ENCODE measurements at places on chromosomes 13 and 19.
A peak's percentile ranks its signal among the peaks of the same experiment; 100 is the strongest.

DNA sequence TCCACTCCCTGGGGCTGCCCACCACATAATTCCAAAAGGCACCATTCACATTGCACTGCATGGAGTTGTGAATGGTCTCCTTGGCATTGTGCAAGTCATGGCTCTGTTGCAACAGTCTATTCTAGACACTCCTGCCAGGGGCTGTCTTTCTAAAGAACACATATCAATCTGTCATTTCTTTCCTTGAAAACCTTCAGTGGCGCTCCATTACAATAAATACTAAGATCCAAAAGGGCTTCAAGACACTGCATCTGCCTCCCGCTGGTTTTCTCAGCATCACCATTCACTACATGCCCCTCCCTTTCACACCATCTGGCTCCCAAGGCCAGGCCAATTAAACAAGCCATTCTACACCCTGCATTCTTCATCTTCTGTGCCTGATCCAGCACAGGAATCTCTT is 32.2 kb upstream of the TM9SF2 start:
- DNase-seq, result no peak

DNA sequence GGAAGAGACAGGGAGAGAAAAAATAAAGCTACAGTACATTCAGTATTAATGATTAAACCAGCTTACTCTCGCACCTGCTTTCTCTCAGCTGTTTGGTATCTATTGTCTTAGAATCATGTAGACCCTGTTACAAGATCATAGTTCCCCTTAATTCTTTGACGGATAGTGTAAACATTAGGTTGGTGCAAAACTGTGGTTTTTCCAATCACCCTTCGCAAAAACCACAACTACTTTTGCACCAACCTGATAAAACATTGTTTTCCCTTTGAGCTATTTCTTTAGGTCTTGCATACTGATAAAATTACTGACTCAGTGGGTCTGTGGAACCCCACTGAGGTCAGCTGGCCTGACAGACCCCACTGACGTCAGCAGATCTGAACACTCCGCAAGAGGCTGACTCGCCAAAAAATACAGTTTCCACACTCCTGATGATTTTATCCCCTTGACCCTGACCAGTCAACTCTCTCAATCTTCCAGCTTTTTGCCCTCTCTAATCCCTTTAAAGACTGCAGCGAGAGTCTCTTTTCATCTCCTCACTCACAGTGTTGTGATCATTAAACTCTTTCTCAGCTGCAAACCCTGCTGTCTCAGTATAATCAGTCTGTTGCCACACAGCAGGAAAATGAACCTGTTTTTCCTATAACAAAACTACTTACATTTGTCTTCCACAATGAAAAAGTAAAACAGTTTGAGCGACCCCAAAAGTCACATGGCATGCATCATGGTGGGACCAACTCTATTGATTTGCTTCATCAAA is 123.9 kb downstream of the SLITRK6 start:
- DNase-seq, result no peak

DNA sequence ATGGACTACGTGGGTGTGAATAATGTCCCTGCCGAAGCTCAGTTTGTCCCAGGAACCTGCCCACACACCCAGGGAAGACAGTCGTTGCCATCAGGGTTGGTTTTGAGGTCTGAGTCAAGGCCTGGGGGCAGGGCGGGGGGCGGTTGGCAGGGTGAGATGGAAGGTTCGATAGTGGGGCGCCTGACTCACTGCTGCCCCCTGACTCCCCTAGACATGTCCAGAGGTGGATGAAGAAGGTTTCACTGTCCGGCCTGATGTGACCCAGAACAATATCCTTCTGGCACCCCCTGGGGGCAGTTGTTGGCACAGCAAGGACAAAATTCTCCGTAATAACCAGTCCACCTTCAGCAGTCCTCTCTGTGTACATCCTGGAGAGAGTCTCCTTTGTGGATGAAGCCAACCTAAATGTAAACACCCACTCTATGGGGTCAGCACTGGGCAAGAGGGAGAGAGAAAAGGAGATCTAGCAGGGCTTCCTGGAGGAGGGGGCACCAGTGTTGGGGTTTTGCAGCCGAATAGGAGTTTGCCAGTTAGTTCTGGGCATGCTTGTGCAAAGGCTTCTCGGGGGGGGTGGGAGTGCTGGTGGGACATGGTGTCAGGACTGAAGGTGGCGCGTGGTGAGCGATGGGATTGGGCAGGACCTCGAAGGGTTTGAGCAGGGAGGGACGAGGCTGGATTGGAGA is 19.6 kb upstream of the B3GNT3 start:
- peak; percentile 43 for DNase-seq

GRCh38 chr13:46834657-46835056 is 37.7 kb upstream of the ESD start:
- no peak for DNase-seq

DNA sequence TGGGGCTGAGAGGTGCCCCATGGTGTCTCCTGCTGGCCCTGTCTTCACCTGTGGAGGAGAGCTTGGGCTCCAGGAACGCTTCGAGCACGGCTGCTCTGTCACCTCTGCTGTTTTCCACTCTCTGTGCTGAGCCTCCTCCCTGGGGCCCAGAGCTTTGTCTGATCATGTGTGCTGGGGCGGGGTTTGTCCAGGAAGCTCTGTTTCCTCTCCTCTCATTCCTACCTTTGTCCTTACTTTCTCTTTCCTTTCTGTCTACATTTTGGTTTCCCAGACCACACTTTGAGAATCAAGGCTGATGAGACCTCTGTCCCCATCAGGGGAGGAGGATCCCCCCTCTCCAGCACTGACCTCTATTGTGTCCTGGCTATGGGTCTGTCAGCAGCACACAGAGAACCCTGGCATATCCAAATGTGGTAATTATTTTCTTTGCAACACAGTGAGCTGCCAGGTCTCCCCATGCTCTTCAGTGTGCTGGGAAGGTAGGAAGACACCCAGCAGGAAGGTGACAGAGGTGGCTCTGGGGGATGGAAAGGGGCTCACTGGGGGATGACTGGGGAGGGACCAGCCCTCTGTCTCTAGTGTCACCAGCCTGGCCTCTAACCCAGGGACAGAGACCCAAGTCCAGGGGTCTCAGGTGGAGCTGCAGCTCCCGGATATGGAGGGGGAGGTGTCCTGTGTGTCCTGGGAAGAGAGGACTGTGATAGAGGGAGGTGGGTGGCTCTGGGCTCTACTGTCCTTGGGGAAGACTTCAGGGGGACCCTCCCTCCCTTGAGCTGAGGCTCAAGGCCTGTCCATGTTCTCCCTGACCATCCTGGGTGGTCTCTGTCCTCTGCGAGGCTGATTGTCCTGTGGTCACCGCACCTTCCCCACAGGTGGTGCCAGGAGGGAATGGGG is at the start of gene CEACAM1:
TSS of gene CEACAM1 (minus strand) at position 128 of the 894 bp plus-strand sequence. CDS start at position 21, 107 bp downstream.
- DNase-seq, result no peak

DNA sequence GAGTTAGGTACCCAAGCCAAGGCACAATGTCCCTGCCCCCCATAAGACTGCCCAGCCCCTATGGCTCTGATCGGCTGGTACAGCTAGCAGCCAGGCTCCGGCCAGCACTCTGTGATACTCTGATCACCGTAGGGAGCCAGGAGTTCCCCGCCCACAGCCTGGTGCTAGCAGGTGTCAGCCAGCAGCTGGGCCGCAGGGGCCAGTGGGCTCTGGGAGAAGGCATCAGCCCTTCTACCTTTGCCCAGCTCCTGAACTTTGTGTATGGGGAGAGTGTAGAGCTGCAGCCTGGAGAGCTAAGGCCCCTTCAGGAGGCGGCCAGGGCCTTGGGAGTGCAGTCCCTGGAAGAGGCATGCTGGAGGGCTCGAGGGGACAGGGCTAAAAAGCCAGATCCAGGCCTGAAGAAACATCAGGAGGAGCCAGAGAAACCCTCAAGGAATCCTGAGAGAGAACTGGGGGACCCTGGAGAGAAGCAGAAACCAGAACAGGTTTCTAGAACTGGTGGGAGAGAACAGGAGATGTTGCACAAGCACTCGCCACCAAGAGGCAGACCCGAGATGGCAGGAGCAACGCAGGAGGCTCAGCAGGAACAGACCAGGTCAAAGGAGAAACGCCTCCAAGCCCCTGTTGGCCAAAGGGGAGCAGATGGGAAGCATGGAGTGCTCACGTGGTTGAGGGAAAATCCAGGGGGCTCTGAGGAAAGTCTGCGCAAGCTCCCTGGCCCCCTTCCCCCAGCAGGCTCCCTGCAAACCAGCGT is 3.0 kb upstream of the KMT2B start:
- DNase-seq, result no peak

GRCh38 chr13:73325723-73326558 is 267.1 kb downstream of the KLF5 start:
- DNase-seq, result no peak

DNA sequence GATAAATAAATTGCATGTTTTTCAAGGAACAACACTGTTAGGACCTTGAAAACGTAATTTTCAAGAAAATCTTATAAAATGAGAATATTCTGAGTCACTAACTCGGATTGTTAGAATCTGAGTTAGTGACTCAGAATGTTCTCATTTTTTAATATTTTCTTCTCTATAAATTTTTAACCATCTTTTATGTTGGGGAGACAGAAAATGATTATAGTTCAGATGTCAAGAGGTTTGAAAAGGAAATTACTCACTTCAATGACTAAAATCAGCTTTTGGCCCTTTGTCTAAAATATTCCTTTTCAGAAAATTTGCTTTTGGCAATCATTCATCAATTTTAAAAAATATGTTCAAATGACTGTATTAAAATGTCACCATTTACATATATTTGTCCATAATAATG is 264.2 kb upstream of the EDNRB start:
- no peak for DNase-seq

DNA sequence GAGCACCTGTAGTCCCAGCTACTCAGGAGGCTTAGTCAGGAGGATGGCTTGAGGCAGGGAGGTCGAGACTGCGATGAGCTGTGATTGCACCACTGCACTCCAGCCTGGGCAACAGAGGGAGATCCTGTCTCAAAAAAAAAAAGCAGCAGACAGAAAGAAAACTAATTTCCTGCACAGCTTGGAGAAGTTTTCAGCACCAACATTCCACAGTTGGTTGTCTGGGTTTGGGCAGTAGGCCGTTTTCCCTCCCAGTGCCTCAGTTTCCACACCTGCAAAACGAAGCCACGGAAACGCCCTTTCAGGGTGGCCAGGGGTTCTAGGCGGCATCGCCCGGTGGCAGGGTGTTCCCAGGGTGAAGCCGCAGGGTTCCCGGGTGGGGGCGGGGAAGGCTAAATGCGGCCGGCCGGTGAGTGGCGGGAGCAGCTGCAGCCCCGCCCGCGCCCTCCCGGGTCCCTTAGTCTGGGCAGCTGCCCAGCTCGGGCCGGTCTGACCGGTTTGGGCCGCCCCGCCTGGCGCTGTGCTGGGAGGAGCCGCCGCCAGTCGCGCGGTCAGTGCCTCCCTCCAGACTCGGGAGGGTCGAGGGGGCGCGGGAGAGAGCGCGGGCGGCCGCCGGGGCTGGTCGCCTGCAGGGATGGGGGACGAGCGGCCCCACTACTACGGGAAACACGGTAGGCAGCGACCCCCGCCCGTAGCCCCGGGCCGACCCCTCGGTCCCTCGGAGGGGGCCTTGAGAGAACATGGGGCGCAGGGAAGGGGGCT is at the start of gene SLC44A2:
TSS of gene SLC44A2 (plus strand) at position 551 of the 759 bp plus-strand sequence. CDS start at position 632, 81 bp downstream.
- no peak for DNase-seq

- no peak for DNase-seq
Measured at GRCh38 chr19:17871878-17872250, at the start of gene SLC5A5. Gene SLC5A5, plus strand, starts transcription at chr19:17871945. Its CDS starts 375 bp downstream, at chr19:17872320.

GRCh38 chr19:4870025-4870700 is 2.7 kb upstream of the PLIN3 start:
- no peak for DNase-seq

- no peak for DNase-seq
Measured at GRCh38 chr19:38850976-38851621, 1.3 kb upstream of the HNRNPL start.

DNA sequence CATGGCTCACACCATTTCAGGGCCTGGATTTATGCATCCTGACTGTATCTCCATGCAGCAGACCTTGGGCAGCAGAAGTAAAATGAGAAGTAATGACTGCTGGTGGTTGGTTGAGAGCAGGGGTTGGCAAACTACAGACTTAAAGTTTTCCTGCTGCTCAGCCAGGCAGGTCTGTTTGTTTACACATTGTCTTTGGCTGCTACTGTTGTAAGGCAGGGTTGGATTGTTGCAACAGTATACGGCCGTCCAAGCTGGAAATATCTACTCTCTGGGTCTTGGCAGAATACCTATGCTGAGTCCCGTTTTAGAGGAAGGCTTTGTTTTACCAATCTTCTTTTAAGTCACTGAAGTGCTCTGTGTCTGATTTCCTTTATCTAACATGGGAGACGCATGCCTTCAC is 13.5 kb downstream of the SNRNP70 start:
- no peak for DNase-seq

DNA sequence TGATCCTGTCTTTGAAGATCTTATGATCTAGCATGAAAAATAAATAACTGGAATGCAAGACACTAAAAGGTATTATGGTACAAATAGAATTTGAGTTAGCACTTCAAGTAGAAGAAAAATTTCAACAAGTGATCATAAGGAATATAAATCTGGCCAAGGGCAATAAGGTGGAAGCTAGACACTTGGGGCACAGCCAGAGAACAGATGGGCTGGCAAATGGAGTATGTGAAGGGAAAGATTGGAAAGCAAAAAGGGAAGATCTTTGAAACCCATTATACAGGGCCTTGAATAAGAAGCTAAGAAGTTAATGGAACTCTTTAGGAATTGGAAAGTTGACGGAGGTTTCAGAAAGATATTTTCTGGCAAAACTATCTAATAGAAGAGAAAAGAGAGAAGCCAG is 61.0 kb downstream of the MZT1 start:
- DNase-seq, result no peak

GRCh38 chr19:56144376-56144775 is 3.3 kb downstream of the ZNF444 start:
- DNase-seq, result no peak

DNA sequence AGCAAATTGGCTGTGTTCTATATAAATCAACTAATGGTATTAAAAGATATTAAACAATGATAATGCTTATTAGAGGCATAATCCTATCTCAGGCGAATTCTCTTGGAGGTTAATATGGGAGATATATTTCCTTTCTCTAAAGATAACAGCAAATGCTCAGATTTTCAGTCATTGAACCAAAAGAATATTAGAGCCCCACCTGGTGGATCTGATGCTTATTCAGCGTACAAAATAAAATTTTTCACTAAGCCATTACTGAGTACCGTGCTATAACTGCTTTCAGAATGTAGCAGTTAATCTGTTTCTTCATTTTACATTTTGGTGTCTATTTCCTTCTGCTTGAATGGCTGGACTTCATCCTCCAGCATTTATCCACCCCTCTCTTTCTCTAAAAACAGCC is 143.3 kb upstream of the IPO5 start:
- no peak for DNase-seq

DNA sequence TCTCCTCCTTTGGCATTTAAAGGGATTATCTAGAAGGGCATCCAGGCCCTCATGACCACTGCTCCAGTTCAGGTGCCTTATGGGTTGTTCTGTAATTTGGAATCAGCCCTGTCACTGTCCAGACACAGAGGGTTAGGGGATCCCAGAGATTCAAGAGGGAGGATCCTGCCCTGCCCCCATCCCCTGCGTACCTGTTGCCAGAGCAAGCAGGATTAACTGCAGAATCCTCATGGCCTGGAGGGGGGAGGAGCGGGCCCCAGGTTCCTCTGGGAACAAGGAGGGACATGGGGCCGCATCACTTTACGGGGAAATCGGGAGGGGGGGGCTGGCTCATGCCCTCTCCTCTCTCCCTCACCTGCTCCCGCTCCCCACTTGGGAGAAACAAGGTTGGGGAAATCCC is 1.0 kb downstream of the KLK11 start:
- no peak for DNase-seq

GRCh38 chr19:58401840-58402421 is 6.5 kb downstream of the RNF225 start:
- DNase-seq, result no peak
